Lung (tissue), 17 donors: ENCODE measurements at places on chromosomes 12 and 14.

- no peak for DNase-seq
These were observed 380.8 kb downstream of the ALG10 start for GRCh38 chr12:34402899-34403705.

- no peak for DNase-seq
These were observed 40.8 kb downstream of the DYRK2 start for GRCh38 chr12:67689385-67689784.

- DNase-seq: no peak
These were observed 468.1 kb downstream of the BTG1 start for GRCh38 chr12:91677556-91677955.

DNA sequence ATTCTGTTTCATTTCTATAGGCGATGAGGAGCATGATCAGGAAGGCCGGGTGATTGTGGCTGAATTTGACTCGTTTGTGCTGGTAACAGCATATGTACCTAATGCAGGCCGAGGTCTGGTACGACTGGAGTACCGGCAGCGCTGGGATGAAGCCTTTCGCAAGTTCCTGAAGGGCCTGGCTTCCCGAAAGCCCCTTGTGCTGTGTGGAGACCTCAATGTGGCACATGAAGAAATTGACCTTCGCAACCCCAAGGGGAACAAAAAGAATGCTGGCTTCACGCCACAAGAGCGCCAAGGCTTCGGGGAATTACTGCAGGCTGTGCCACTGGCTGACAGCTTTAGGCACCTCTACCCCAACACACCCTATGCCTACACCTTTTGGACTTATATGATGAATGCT lies 1.9 kb downstream of the APEX1 start:
- no peak for DNase-seq

DNA sequence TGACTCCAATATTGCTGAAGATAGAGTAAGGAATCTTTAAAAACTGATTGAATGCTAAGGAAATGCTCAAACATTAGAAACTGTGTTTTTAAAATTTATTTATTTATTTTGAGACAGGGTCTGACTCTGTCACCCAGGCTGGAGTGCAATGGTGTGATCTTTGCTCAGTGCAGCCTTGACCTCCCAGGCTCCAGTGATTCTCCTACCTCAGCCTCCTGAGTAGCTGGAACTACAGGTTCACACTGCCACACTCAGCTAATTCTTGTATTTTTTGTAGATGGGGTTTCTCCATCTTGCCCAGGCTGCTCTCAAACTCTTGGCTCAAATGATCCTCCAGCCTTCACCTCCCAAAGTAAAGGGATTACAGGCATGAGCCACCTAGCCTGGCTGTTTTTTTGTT lies 3.3 kb upstream of the DCAF5 start:
- no peak for DNase-seq

GRCh38 chr12:3523728-3524127 lies 32.7 kb downstream of the PRMT8 start:
- DNase-seq: no peak

GRCh38 chr12:109725321-109726105 lies 11.9 kb downstream of the FAM222A start:
- DNase-seq: peak; percentile 47

- peak; percentile 69 for DNase-seq
These were observed 12.3 kb downstream of the METTL3 start for GRCh38 chr14:21498540-21499526.

DNA sequence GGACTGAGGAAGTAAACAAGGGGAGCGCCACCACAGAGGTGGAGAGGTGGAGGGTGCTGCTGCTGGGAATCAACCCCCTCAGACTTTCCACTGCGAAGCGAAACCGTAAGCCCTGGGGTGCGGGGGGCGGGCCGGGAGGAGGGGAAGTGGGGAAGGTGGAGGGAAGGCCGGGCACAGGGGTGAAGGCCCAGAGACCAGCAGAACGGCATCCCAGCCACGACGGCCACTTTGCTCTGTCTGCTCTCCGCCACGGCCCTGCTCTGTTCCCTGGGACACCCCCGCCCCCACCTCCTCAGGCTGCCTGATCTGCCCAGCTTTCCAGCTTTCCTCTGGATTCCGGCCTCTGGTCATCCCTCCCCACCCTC lies at the start of gene LAG3:
LAG3 (plus strand) TSS at position 190 of the 365 bp plus-strand sequence. CDS start 333 bp downstream, outside the sequence.
- no peak for DNase-seq

DNA sequence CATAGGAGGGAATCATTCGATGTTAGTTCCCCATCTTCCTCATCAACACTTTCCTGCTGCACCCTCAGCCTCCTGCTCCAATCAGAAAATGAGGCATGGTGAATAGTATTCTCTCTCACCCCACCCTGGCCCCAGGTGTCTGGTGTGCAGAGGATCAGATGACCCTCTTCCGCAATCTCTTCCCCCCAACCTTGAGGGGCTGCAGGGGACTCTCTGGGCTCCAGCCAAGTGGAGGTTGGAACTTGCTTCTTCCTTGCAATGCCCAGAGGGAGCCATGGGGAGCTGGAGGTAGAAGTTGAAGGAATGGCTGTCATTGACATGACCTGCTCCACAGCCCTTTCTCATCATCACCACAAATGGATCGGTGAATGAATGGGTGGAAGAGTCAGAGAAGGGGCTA lies 20.2 kb upstream of the ESRRB start:
- DNase-seq: no peak

GRCh38 chr14:64364907-64365306 lies 23.2 kb upstream of the MTHFD1 start:
- DNase-seq: no peak

- no peak for DNase-seq
These were observed 88.5 kb upstream of the SLC38A4 start for GRCh38 chr12:46914336-46914735.

DNA sequence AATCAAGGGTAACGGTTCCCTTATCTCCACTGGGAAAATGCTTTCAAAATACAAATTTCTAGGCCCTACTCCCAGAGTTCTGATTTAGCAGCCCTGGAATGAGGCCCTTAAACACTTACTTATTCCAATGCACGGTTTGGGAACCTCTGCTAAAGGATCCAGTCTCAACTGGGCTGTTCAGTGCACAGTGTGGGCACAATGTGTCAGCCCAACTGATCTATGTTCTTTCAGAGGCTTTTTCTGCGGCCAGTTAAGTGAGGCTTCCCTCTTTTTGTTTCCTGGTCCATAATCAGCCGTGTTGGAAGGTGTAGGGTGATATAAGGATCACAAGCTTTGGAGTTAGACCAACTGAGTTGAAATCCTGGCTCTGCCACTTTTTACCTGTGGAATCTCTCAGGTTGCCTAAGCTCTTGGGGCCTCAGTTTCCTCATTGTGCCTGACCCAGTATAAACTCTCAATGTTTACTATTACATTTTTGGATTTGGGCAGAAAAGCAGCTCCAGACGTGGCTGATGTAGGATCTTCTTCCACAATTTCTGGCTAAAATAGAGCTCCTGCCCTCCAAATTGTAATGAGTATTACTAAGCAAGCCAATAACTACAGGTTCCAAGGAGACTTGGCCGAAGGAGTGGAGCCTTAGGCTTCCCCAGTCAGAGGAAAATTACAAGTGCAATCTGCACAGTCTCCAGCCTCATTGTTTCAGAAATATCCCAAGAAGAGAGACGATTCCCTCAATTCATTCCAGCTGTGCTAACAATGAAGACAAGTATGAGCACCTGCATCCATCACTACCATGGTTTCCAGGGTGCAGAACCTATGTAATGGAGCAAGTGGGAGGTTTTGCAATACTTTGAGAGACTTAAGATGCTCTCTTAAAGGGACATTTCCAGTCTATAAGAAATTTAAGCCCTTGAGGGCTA lies 2.3 kb upstream of the ANGEL1 start:
- no peak for DNase-seq

DNA sequence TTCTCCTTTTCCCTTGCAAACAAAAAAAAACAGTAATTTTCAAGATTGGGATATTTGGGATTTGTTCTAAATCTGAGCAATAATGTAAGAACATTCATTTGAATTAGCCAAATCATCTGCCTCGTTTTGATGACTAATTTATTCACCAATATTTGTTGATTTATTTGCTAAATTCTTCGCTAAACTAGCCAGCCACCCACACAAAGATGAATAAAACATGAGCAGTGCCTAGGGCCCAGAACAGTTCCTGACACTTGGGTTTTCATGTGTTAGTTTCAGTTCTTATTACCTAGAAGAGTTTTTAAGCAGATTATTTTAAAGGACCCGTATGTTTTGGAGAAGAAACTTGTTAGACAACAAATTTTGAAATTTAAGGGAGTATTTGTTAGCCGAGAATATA lies 1.4 kb downstream of the ETNK1 start:
- DNase-seq: no peak

DNA sequence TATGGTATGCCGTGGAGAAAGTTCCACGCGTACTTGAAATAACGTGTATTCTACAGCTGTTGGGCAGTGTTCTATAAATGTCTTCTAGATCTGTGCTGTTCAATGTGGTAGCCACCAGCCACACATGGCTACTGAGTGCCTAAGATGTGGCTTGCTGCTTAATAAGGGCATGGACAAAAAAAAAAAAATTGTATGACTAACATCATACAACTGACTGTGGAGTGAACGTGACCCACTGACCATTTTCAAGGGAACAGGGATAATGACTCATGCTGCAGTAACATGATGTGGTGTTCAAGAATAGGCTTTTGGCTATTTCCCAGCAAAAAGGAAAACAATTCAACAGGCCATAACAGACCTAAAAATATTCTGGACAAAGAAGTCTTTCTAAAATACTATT lies 13.0 kb downstream of the ATG14 start:
- DNase-seq: peak; percentile 58

GRCh38 chr12:132399092-132400010 lies 70.0 kb upstream of the GALNT9 start:
- no peak for DNase-seq

- no peak for DNase-seq
These were observed 32.9 kb downstream of the LGR5 start for GRCh38 chr12:71472441-71472911.

DNA sequence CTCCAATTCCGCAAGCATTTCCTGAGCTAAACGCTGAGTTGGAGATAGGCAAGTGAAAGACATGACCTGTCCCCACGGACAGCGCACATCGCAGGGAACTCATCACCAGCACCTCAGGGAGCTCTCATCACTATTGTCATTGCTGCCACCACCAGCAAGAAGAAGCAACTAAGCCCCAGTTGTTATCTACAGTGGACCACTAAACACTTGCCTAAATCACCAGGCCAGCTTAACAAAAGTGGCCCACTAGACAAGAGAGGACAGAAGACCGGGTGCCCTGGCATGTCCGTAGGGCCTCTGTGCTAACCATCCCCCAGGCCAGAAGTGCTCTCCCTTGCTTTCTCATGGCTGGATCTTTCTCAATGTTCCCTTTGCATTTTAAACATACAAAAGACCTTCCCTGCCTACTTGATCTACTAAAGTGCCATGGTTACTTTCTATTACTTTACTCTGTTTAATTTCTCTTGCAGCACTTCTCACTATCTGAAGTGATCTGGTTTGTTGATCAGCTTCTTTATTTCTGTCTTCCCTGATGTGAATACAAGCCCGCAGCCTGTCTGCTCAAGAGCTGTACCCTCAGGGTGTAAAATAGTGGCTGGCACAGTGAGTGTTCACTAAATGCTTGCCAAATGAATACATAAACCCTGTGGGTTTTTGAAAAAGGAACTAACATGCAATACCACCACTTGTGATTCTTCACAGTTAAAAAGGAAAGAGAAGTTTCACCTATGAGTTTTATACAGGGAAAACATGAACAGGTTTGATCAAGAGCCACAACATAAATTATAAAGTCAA lies 60.9 kb upstream of the RFLNA start:
- DNase-seq: no peak
